SK-N-SH (cell line): ENCODE measurements at places on chromosomes 1 and 21. TPM values are rescaled to one million over a fixed set of nuclear protein-coding genes. Genes with fewer than 3 reads are reported as not detected.

The GART gene
- polyA plus RNA-seq: 17.3 and 26.8 TPM in 2 replicates

The USP21 gene
- polyA plus RNA-seq: 24.5 and 26.8 TPM in 2 replicates

The ARHGEF11 gene
- polyA plus RNA-seq: 16.8 and 19.0 TPM in 2 replicates

The MASP2 gene
- polyA plus RNA-seq: not detected in 2 replicates

- peak; percentile 49 for DNase-seq
Measured at GRCh38 chr1:212928323-212929291, 21.7 kb upstream of the VASH2 start.

- DNase-seq: no peak
Measured at GRCh38 chr1:163914785-163915413, 593.1 kb downstream of the NUF2 start.

- no peak for DNase-seq
Measured at GRCh38 chr1:55894521-55894920, 679.4 kb upstream of the USP24 start.

- peak; percentile 47 for DNase-seq
Measured at GRCh38 chr1:33684396-33685179, 179.3 kb upstream of the HMGB4 start.

- no peak for DNase-seq
Measured at GRCh38 chr1:151549199-151549598, 9.1 kb downstream of the TUFT1 start.
